ENCODE measurements at places on chromosomes 3 and 15.

DNA sequence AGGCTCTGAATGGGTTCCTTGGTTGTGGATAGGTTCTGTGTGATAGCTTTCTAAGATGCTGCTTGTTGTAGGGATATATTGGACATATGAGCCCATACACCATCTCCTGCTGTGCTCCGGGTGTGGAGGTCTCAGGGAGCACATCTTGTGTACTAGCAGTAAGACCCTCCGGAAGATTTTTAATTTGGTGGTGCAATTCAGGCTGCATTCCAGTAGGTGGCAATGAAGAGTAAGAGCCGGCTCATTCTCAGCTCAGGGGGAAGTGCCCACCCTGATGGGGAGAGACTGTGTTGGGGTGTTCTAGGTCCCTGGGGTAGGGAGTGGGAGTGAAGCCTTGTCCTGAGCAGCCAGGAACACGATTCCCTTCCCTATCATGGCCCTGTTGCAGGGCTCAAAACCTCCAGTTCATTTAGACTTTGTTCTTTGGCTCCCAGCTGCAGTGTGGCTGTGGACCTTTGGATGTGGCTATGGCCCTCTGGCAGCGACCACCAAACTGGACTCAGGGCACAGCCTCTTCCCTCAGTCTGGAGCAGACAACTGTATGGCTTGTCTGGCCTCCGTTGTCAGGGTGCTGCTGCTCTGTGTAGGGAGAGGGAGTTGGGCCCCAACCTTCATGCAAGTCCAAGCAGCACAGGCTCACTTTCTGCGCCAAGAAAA lies 104.7 kb downstream of the UNC13C start:
- DNase-seq, result peak; percentile 1

GRCh38 chr15:58348095-58348812 lies 83.5 kb upstream of the LIPC start:
- DNase-seq, result no peak

DNA sequence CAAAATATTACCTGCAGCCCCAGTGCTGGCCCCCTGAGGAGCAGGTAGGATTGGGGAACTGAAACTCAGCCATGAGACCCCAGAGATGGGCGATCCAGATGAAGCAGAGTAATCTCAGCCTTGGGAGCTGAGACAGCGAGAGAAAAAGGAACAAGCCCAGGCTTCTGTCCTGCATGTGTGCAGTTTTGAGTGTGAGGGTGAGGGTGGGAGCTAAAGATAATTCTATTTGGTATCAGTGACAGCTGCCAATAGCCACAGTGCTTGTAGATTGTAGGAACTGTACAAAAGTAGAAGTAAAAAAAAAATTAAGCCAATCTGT lies 5.9 kb downstream of the ATP8B4 start:
- DNase-seq, result no peak

- no peak for DNase-seq
Measured at GRCh38 chr3:147729641-147730040, 320.5 kb downstream of the ZIC1 start.

- no peak for DNase-seq
Measured at GRCh38 chr3:13262493-13263211, 157.5 kb downstream of the NUP210 start.

- DNase-seq, result no peak
Measured at GRCh38 chr3:79418855-79419621, 348.8 kb downstream of the ROBO1 start.

DNA sequence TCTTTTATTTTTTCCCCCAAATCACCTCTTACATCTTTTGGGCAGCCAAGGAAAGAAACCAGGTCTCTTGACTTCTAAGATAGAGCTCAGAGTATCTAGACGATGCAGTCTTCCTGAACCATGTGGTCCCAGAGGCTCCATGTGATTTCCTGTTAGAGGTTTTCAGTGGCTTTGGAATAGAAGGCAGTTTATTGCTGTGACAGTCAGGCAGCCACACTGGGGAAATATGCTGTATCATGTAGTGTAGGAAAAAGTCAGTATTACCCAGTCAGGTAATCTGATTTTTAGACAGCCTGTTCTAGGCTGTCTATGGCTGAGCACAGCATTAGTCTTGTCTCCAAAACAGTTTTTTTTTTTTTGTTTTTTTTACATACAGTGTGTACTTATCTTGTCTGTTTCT lies 294.3 kb downstream of the THSD4 start:
- no peak for DNase-seq

DNA sequence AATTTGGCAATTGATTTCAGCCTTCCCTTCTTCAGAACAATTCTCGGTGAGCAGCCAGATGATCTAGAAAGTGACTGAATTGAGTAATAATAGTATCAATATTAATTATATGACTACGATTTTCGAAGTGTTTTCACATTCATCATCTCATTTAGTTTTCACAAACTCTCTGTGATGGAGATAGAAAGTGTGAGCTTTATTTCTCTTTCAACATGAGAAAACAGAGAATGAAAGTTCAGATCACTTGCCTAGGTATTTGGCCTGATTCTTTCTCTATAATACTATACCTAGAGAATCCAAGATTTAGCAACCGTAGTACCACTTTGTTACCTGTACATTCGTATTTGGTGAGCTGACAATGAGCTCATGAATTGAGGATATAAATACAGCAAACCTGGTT lies 739.2 kb upstream of the NR2F2 start:
- DNase-seq, result no peak

- DNase-seq, result no peak
Measured at GRCh38 chr3:152321955-152322377, 53.2 kb downstream of the MBNL1 start.

DNA sequence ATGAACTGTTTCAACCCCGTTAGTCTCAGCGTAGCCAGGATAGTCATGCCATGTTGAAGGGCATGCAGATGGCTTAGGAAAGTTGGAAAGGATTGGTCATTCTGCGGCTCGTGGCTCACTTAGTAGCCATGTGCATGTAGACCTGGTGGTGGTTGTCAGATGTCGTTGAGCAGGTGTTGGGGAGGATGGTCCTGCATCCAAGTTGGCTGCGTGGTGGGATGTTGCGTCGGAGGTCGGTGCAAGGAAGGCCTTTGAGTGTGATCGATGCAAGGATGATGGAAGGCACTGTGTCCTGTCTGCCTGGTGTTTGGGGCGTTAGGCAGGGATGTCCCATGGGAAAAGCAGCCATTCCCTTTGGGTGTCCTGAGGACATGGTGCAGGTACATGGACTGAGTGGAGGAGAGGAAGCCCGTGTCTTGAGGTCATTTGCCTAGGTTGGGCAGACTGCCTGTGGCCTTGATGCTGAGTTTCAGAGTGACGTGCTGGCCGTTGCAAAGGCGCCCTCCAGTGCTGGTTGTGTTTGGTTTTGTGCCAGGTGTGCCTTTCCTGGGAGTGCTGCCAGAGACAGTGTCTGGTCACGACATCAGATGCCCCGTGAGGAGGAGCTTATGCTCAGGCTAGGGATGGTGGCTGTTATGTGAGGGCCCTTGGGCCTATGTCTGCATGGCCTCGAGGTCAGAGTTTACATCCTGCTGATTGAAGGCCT lies 103.4 kb downstream of the SNRPN start:
- no peak for DNase-seq

DNA sequence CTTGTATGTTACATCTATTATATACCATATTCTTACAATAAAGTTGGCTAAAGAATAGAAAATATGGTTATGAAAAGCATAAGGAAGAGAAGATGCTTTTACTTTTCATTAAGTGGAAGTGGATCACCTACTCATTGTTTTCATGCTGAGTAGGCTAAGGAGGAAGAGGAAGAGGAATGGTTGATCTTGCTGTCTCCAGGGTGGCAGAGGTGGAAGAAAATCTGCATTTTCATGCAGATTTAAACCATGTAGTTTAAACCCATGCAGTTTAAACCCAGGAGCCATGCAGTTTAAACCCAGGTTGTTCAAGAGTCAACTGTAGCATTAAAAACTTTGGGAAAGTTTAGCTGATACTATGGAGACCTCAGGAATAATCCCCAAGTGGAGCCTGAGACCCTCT lies 214.8 kb upstream of the NAALADL2 start:
- DNase-seq, result no peak

GRCh38 chr15:75720787-75721479 lies 8.3 kb upstream of the CSPG4 start:
- DNase-seq, result peak; percentile 72

DNA sequence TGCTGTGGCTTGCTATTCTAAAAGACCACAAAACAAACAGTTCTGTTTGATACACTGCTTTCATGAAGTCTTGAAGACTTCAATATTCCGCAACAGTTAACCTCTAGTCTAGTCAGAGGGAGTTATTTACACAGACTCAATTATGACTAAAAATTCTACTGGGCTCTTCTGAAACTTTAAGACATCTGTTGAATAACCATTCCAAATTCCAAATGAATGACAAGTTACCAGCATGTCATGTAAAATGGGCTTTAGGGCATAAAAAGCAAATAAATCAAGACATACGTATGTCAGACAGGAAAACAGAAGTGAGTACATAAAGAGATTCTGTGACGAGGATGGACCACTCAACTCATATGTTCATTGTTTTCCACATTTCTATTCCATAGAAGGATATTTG lies 93.9 kb downstream of the PLOD2 start:
- no peak for DNase-seq

Data from activated T-cell treated with anti-CD3 and anti-CD28 coated beads, Interleukin-2, amount 50 U/mL, for 72 hours (primary cell).